Activated CD4-positive, alpha-beta T cell treated with anti-CD3 and anti-CD28 coated beads, Interleukin-2, amount 50 U/mL, for 48 hours (primary cell): ENCODE measurements at places on chromosomes 13 and 19.
A peak's percentile ranks its signal among the peaks of the same experiment; 100 is the strongest.

DNA sequence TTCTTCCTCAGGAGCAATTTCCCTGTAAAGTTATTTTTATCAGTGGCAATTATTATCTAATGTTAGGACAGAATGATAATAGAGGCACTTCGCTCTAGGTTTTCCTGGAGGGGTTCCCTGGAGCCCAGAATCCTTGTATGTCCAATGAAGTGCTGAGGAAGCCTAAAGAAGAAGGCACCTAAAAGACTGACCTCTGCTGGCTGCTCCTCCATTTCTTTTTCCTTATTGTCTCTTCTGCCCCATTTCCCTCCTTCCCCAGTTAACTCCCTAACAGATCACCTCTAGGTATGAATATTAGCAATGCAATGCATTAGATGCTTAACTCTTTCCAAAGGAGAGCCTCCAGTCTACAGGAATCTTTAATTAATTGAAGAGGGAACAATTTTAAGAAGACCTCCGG, 985.4 kb downstream of the DIAPH3 start:
- DNase-seq, result no peak

GRCh38 chr19:54451331-54451871, 2.4 kb downstream of the LENG8 start:
- no peak for DNase-seq

GRCh38 chr13:42720113-42720857, 61.1 kb upstream of the FAM216B start:
- DNase-seq, result peak; percentile 7

GRCh38 chr13:42575938-42576337, 2.0 kb downstream of the TNFSF11 start:
- no peak for DNase-seq

DNA sequence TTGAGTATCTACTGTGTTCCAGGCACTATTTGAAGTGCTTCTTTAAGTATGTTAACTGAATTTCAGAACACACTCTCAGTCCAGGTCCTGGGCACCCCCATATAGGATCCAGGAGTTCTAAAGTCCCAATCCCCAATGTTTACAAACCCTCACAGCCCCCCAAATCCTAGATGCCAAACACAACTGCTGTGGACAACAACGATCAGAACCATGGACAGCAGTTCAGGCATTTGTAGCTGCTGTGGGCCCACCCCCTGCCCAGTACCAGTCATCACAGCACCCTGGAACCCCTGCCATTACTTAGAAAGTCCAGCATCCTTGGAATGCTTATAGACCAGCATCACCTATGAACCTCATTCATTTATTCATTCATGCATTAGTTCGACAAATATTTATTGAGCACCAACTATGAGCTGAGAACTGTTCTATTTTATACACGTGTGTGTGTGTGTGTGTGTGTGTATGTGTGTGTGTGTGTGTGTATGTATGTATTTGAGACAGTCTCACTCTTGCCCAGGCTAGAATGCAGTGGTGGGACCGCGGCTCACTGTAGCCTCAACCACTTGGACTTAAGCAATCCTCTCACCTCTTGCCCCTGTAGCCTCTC, 19.3 kb upstream of the SDHAF1 start:
- DNase-seq, result no peak

GRCh38 chr19:52094526-52095130, 937 bp downstream of the ZNF841 start:
- DNase-seq, result no peak

DNA sequence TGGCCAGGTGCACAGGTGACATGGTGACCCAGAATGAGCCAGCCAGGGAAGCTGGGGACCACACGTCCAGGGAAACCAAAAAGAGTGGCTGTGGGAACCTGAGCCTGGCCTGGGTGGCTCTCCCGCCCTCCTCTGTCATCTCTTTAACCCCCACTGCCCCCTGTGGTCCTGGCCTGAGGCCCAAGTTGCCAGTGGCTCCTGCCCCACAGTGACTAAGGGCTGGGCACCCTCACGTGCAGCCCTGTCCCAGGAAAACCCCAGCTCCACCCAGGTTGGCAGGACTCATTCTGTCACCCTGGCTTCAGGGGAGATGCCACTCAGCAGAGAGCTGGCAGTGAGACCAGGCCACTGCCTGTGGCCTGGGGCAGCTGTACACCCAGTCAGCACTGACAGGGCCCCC, 30.6 kb upstream of the ISYNA1 start:
- DNase-seq, result no peak

- DNase-seq, result no peak
These were observed 7.8 kb downstream of the FIZ1 start for GRCh38 chr19:55591555-55591954.

- DNase-seq, result no peak
These were observed 3.5 kb downstream of the MAP4K1 start for GRCh38 chr19:38614289-38614688.

DNA sequence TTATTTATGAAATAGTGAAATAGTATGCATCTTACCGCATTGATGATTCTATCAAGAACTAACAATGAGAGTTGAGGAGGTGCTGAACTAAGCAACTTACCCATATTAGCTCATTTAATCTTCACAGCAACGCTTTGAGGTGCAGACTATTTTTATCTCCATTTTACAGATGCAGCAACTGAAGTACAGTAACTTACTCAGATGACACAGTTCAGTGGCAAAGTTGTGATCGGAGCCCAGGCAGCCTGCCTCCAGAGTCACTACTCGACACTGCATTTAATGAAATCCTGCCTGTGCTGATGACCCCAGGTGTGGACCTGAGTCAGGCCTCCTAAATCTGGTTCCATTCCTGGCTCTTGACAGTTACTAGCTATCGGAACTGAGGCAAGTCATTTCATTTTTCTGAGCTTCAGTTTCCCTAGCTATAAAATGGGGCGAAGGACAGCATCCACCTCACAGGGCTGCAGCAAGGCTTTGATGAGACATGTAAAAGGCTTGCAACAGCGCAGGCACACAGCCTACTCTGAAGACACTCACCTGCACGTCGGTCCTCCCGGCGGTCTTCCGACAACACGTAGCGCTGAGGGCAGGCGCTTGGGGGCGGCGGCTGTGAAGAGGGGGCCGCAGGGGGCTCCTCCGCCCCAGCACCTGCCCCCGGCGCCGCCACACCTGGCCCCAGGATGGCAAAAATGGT, 1.5 kb downstream of the MYPOP start:
- DNase-seq, result no peak

GRCh38 chr13:109781384-109782065, 4.9 kb downstream of the IRS2 start:
- DNase-seq, result no peak

GRCh38 chr13:33369073-33369472, 83.5 kb upstream of the STARD13 start:
- no peak for DNase-seq

DNA sequence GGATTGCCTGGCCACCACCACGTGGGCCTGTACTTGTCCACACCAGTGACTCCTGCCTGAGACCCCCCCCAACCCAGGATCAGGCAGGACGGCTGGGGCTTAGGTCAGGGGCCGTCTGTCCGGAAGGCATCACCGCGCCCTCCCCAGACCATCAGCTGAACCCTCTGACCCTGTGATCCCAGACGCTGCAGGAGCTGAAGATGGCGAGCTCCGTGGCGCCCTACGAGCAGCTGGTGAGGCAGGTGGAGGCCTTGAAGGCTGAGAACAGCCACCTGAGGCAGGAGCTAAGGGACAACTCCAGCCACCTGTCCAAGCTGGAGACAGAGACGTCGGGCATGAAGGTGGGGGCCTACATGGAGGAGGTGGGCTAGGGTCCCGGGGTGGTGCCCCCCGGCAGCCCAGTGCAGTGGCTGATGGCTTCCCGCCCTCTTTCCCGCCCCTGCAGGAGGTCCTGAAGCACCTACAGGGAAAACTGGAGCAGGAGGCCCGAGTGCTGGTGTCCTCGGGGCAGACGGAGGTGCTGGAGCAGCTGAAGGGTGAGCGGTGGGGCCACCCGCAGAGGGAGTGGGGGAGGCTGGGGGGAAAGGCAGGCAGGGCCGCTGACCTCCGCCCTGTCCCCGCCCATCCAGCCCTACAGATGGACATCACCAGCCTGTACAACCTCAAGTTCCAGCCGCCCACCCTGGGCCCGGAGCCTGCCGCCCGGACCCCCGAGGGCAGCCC, 3.0 kb downstream of the APC2 start:
- no peak for DNase-seq

DNA sequence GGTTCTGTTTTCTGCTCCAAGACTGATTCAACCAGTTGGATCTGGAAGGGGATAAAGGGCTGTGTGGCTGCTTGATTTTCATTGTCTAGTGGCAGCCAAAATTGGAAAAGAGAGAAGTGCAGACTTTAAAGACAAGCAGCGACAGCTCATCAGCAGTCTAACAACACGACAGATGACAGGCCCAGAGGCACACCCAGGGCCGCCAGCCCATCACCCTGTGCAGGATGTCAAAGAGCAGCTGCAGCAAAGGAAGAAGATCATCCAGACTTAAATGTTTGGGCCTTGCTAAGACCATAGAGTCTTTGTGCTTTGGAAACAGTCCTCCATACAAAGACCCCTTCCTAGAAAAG, 421.0 kb upstream of the KLF12 start:
- DNase-seq, result no peak

DNA sequence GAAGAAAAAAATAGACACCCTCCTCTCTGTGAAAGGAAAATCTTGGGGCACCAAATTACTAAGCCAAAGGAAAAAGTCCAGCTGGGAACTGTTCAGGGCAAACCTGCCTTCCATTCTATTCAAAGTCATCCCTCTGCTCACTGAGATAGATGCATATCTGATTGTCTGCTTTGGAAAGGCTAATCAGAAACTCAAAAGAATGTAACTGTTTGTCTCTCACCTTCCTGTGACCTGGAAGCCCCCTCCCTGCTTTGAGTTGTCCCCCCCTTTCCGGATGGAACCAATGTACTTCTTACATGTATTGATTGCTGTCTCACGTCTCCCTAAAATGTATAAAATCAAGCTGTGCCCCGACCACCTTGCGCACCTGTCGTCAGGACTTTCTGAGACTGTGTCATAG, 216.0 kb upstream of the SOX1 start:
- no peak for DNase-seq

GRCh38 chr19:5094768-5095567, 126.1 kb downstream of the KDM4B start:
- no peak for DNase-seq

DNA sequence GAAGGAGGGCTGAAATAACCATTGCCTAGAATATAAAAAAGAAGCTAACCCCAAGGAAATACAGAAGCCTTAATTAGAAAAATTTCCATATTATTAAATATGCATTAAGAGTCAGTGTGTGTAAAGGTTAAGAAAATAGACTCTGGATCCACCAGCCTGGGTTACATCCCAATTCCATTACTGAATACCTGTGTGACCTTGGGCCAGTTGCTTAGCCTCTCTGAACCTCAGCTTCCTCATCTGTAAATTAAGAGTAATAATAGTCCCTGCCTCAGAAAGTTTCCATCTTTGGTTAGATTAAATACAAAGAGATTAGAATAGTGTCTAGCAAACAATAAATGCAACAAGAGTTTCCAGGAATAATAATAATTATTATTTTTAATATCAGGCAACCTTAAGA, 54.5 kb downstream of the ATP7B start:
- DNase-seq, result no peak

- no peak for DNase-seq
These were observed 40.5 kb downstream of the DZIP1 start for GRCh38 chr13:95603887-95604555.

- DNase-seq, result peak; percentile 50
These were observed 1.7 kb downstream of the KLK4 start for GRCh38 chr19:50909240-50910070.

DNA sequence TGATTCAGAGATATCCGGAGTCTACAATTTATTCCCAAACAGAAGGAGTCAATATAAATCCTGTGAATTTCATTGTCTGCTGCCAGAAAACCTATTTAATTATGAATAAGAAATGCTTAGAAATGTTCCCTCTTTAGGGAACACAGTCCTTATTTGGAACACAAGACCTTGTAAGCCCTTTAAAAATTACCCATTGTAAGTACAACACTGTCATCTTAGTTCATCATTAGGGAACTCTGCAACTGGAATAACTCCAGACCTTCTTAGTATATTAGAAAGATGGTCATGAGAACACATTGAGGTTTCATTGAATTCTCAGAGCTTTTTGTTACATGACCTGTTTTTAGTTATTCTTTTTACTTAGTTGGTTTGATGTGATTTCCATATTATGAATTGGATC, 548.5 kb upstream of the KLF12 start:
- DNase-seq, result no peak

DNA sequence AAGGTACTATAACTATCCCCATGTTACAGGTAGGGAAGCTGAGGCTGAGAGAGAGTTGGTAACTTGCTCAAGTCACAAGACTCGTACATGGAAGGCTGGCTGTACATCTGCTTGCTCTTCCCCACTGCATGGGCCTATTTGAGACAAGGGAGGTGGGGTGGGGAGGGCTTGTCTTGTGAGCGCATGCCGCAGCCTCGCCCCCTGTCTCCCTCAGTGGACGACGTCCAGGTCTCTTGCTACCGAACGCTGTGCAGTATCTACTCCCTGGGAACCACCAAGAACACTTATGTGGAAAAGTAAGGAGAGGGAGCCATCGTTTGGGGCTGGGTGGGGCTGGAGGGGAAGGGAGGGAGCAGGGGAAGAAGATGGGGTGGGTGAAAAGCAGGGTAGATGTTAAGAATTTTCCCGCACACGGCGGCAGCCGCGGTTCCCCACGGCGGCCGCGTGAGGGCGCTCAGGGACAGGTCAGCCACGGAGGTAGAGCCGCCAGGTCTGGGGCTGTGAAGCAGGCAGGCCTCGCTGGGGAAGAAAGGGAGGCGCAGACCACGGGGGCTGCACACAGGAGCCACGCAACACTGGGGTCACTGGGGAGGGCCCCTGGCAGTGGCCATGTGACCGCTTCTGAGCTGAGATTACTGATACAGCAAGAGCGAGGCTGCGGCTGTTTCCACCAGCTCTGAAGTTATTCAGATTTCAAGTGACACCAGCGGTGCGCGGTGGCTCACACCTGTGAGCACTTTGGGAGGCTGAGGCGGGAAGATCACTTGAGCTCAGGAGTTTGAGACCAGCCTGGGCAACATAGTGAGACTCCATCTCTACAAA, 81.5 kb downstream of the RYR1 start:
- DNase-seq, result peak; percentile 79

GRCh38 chr19:18832306-18833140, 764 bp downstream of the UPF1 start:
- peak; percentile 38 for DNase-seq

GRCh38 chr19:8642561-8642960, 12.1 kb downstream of the NFILZ start:
- no peak for DNase-seq

DNA sequence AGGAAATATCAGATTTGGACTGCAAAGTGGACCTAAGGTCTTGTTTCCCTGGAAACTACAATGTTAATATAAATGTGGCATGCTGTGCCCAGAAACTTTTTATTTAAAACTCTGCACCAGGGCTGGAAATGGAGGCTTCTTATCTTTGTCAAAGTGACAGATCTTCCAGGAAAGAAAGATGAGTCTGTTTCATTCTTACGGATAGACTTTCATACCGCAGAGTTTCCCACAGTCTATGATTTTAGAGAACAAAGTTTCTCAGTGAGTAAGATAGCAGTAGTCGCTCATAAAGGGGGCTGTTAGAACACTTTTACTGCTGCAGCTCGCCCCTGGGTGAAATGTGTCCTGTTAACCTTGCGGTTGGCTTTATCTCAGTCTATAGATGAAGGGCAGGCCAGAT, 6.7 kb downstream of the CLEC11A start:
- no peak for DNase-seq

- DNase-seq, result no peak
These were observed 4.9 kb downstream of the ETFB start for GRCh38 chr19:51361239-51361638.
